ENCODE measurements at places on chromosomes 2 and 18.

GRCh38 chr2:53381271-53381670 is 386.3 kb upstream of the CHAC2 start:
- no peak for DNase-seq

GRCh38 chr2:170314744-170315447 is 136.9 kb downstream of the MYO3B start:
- DNase-seq = no peak

DNA sequence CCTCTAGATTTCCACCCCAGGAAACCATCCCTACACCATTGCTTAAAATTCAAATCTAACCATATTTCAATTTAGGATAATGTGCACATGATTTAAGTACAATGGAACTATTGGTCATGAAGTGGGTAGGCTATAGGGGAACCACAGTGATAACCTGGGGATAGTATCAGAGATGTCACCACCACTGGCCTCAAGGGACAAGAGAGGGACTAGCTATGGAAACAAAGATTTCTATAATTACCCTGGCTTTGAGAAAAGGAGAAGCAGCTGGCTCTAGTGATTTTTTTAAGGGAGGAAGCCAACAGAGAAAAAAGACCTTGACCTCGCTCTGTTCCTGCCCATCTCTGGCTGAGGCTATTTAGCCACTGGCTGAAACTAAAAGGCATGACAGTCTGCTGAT is 132.0 kb downstream of the MEP1B start:
- no peak for DNase-seq

- no peak for DNase-seq
Observed at GRCh38 chr18:48308027-48308635, 101.1 kb downstream of the ZBTB7C start.

DNA sequence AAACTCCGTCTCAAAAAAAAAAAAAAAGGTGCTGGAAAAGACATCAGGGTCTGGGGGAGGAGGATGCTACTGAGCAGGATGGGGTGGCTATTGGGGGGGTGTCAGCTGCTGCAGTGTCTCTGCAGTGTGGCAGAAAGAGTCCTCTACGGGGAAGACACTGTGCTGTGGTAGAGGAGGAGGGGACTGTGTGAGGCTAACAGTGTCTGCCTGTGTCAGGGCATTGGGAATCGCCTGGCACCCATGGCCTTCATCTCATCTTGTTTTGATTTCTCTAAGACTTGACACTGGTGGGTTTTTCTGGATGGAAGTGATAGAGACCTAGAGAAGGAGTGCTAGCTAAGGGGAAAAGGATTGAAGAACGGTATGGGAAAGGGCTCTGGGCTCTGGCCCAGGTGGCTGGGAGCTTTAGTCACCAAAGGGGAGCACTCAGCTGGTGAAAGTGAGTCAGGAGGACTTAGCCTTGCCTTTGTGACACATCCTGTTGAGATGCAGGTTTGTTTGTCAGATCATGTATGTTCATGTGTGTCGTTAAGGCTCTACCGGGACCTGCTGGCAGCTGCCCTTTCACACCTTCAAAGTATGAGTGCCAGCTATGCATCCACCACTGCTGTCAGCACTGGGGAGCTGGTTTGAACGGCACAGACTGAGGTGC is 58.0 kb downstream of the FARP2 start:
- DNase-seq = no peak

Data from CD4-positive, alpha-beta T cell treated with Interleukin-17A for 1 hour (primary cell).